Stimulated activated CD4-positive, alpha-beta T cell treated with anti-CD3 and anti-CD28 coated beads, Interleukin-2, amount 100 ng/mL, for 4 hours (primary cell): ENCODE measurements at places on chromosomes 7 and 10.

DNA sequence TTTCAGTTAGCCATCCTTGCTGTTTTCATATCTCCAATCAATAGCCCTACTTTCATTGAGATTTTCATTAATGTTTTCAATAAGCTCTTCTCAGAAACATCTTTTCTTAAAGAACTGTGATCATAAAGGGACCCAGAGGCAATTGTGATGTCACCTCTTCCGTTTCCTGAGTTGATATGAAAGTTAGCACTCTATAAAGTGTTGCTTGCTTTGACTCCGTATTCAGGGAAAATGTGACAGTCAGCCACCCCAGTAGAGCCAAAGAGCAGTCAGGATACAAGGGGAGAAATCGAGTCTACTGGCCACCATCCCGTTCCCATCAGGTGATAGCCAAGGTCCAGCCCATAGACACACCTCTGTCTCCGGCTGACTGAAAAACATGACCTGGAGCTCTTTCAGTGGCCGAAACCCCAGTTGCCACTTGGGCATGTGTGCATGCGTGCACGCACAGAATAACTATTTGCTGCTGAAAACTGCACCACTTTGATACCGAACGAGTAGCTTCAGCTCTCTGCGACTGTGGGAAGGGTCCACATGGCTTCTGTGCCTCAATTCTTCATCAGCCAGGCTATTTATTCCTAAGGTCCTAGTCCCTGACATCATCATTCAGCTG is 291.4 kb downstream of the USP6NL start:
- DNase-seq = no peak

GRCh38 chr7:101066141-101066832 is 19.0 kb upstream of the TRIM56 start:
- DNase-seq = no peak

GRCh38 chr7:128743112-128743772 is 4.1 kb downstream of the CALU start:
- DNase-seq = no peak

DNA sequence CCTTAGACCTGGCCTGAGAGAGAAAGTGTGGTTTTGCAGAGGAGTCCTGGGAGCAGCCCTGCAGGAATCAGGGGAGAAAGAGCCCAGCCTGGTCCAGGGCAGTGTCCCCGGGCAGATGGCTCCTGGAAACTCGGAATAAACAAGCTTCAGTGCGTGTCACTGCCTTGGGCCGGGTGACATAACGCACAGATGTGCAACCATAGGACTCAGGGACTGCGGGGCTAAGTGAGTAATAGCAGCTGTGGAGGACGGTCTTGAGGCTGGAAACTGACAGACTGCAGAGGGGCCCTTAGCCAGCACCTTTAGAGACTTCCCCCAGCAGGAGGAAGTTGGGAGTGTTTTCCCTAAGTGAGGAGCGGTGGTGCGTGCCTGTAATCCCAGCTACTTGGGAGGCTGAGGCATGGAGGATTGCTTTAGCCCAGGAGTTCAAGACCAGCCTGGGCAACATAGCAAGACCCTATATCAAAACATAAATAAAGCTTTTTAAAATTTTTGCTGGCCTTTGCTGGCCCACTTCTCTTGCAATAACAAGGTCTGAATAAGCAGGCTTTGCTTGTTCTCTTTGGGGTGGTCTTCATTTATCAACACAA is 5.3 kb upstream of the CLIP2 start:
- no peak for DNase-seq

GRCh38 chr7:16318989-16319915 is 102.1 kb downstream of the CRPPA start:
- no peak for DNase-seq

DNA sequence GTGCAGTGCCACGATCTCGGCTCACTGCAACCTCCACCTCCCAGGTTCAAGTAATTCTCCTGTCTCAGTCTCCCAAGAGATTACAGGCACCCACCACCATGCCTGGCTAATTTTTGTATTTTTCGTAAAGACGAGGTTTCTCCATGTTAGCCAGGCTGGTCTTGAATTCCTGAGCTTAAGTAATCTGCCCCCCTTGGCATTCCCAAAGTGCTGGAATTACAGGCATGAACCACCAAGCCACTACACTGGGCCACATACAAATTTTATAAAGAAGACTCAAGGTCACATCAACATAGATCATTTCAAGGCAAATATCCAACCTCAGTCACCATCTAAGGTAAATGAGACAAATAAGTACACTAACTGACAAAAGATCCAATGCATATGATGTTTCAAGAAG is 32.1 kb downstream of the IGF2BP3 start:
- no peak for DNase-seq

DNA sequence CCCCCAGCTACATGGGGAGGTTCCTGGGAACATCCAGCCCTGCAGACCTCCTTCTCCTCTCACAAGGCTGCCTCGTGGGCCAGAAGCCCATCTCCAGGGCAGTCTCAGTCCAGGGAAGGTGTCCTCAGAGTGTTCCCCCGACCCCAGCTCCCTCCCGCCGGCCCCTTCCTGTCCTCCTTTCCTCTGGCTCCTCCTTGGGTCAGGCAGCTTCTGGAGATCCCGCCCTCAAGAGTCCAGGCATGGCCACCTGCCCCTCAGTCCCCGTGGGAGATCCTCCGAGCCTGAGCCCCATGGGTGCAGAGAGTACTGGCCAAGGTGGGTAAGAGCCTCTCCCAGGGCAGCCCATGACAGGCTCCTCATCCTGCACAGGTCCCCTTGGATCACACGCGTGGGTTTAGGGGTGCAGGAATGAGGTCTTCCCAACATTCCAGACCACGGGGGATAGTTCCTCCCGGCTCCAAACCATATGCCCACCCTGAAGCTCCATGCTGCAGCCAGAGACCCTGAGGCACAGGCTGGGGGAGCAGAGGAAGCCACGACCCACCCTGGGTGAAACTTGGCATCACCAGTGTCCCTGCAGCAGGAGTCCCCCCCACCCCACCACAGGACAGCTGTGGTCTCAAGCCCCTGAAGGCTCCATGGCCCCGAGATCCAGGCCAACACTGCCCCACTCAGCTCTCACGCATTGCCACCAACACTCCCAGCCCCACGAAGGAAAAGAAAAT is 65.5 kb downstream of the OAT start:
- DNase-seq = no peak

GRCh38 chr7:86469680-86470295 is 173.9 kb upstream of the GRM3 start:
- no peak for DNase-seq

- no peak for DNase-seq
Observed at GRCh38 chr7:103972779-103973434, 16.6 kb downstream of the RELN start.

DNA sequence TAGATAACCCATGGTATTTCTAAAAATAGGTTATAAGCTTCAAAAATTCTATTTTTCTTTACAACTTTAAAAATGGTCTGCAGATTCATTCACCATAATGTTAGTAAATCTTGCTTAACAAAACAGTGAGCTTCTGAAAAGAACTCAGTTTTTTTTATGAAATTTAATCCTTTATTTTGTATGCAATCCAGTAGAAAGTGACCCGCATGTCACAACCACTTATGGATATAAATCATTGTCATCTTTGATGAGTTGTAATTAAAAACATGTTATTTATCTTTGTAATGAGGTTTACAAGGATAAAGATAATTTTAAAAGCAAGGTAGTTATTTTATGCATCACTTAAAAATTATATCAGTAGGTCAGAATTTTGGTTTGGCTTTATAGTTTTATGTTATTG is 173.5 kb upstream of the SEMA3A start:
- DNase-seq = no peak

GRCh38 chr10:131310142-131310541 is 1.4 kb downstream of the TCERG1L start:
- DNase-seq = no peak

DNA sequence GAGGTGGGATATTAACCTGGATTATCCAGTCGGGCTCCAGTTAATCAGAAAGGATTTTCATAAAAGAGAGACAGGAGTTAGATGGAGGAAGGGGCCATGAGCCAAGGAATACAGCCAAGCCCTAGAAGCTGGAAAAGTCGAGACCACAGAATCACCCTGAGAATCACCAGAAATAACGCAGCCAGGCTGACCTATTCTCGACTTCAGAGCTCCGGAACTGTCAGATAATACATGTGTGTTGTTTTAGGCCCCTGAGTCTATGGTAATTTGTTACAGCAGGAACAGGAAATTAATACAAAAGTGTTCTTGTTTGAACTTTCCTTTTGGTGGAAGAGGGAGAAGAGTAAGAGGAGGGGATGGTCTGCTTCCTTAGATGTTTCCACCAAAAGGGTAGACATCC is 208.1 kb downstream of the JCAD start:
- no peak for DNase-seq
